SK-N-MC (cell line): ENCODE measurements at places on chromosomes 16 and 17.
A peak's percentile ranks its signal among the peaks of the same experiment; 100 is the strongest.

DNA sequence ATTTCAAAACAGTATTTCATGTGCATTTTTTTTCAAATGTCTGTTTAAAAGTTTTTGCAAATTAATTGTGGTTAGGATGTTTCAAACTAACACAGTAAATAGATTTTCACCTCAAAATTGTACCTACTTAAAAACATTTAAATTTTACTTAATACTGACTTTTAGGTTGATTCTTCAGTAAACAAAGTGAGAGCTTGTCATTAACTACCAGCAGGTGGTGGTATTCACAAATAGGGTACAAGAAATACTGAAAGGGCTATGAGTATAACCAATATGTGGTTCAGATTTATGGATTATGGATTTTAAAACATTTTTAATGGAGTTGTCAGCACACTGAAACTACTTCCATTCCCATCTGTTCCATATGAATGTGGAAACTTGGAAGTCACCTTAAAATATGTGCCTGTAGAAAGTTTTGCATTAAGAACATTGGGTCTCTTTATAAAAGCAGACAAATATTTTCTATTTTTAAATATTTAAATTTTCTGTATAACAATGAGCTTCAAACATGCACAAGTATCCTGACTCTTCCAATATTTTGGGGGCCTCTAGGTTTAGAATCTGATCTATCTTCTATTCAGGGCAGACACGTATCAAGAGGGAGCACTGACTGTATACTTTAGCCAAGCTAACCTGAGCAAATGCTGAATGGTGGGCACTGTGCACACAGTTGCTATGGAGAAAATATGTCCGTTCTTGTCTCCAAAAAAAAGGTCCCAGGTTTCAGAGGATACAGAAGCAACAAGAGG is 155.6 kb downstream of the SNX11 start:
- no peak for DNase-seq

GRCh38 chr16:31273676-31274075 is 13.9 kb downstream of the ITGAM start:
- DNase-seq = no peak

- no peak for DNase-seq
Measured at GRCh38 chr17:17757391-17757791, 76.1 kb downstream of the RAI1 start.

GRCh38 chr17:78434455-78435329 is 56.2 kb downstream of the PGS1 start:
- no peak for DNase-seq

- DNase-seq = peak; percentile 84
Measured at GRCh38 chr17:66200685-66201092, 8.8 kb upstream of the CEP112 start.

DNA sequence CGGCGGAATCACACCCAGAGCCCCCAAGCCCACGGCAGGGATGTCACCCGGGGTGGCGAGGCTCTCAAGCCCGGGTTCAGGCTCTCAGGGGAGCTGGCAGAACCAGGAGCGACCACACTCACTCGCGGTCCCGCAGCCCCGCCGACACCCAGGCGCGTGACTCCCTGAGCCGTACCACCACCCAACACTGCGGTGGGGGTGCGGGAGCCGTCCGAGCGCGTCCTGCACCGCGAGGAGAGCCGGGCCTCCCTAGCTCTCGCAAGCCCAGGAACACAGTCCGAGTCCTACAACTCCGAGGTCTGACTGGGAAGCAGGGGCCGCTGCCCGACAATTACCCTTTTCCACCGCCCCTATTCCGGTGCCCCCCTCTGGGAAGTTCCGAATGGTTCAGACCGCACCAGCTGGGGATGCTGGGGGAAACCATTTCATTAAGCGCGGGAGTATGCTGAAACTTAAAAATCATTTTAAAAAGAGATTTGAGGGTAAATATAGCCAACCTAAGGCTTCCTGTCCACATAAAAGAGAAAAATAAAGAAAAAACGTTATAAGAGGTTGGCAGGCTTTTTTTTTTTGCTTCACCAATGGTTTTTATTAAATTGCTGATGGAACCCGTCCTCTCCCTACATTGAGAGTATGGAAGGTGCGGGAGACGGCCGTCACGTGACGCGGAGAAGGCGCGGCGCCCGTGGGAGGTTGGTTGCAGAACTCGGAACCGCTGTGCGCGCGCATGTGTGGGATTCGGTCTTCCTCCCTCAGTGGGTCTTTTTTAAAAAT is at the start of gene FLCN:
FLCN (minus strand) TSS at position 143 of the 774 bp plus-strand sequence. CDS start 9,031 bp downstream, outside the sequence.
- peak; percentile 57 for DNase-seq

DNA sequence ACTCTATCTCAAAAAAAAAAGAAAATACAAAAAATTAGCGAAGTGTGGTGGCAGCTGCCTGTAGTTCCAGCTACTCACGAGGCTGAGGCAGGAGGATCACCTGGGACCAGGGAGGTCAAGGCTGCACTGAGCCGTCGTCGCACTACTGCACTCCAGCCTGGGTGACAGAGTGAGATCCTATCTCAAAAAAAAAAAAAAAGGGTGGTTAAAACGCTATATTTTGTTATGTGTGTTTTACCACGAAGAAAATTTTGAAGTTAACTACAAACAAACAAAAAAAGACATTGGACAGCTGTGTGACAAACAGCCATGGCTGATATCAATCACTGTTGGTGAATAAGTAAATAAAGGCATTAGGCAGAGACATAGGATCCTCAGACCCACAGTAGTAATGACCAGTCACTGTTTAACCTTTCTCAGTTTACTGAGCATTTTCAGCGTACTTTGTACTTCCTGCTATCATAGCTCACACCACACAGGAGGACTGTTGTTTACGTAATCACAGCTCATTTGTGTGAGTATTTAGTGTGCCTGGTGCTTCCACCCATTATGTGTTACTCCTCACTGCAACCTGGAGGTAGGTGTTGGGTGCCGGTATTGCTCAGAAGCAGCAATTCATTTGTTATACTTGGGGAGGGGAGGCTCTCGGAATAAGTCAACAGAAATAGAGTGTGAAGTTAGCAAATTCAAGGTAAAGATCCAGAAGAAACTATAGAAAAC is 55.4 kb downstream of the COPRS start:
- DNase-seq = no peak

DNA sequence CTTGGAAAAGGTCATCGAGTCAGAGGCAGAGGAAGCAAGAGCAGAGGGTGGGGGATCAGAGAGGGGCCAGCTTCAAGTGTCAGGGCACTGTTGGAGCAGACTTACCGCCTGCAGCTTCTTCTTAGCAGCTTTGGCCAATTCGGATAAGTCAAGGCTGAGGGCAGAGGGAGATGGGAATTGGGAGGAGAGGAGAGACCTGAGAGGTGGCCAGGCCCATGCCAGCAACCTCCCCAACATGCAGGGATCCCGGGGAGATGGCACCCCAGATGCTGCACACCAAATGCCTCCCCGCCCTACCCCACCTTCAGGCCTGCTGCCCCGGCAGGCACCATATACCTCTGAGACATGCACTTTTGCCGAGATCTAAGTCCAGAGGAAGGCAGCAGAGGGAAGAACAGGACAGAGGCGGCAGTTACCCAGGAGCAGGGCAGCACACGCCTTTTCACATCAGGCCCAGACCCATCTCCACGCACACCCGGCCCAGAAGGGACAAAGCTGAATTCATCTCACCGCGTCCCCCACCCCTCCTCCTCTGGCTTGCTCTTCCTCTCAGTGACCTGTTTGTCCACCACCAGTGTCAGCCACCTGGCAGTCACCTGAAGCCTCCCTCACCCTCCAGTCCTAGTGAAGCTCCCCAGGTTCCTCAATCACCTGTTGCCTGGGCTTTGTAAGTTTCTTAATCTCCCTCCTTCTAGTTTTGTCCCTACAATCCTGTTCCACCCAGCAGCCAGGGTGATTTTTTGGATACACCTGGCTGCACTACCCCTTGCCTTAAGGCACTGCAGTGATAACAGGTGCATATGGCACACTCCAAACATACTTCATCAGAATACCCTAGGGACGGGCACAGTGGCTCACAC is 10.4 kb downstream of the TP53I13 start:
- no peak for DNase-seq

DNA sequence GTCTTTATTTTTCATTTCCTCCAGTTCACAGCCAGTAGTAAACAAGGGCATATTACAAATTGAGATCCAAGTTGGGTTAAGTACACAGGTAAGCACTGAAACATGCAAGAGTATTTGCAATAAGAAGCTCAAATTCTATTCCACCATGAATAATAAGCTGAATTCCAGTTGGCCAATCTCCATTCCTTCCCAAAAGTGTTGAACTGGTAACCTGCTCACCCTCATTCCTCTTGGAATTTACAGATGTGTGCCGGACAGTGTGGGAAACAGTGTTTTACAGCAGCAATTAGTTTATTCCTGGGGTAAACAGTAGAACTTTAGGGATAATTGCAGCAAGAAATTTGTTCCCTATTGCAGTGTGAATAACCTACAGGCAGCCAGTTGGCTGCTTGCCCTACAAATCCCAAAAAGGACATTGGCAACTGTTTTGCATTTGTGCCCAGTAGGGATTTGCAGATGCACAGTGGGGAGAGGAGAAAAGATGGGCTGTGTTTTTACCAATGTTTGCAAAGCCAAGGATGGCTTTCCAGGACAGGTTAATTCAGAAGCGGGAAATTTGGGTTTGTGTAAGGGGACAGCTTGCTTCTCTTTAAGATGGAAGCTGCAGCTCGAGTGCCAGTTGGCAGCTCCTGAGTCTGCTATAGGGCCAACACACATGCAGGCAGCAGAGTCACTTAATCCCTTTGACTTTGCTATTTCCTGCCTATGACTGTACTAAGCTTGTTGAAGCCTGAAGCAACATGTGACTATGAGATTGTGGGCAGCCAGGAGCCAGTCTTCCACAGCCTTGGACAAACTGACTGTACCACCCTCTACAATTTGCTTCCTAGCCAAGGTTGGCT is 318.9 kb downstream of the MAP2K6 start:
- no peak for DNase-seq

- no peak for DNase-seq
Measured at GRCh38 chr16:50644729-50645128, 36.4 kb downstream of the SNX20 start.

DNA sequence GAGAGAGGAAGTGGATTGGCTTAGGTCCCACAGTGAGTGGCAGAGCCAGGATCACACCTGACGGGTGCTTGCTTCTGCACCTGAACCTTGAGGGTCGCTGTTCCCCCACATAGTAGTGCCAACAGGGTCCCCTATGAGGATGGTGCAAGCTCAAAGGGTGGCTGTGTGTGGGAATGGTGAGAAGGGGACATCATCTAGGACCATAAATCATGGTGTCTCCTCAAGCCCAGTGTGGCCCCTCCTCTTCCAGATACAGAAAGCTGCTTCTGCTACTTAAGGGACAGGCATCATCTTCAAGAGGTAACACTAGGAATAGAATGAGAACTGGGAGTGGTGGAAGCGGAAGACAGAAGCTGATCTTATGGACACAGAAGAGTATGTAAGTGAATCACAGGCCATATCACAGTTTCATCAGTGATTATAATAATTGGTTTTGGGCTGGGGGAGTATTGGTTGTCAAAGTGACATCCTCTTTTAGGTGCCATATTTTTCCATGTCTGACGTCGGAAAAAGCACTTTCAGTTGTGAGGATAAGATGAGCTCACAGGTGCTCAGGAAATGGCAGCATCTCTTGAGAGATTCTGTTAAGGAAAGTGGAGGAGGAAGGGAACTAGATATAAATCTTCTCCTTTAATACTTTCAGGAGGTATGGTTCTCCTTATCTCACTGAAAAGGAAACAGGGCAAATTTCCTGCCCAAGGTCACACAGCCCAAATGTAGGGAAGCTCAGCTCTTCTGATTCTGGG is 83.2 kb upstream of the HNF1B start:
- no peak for DNase-seq

- no peak for DNase-seq
Measured at GRCh38 chr16:87570938-87571867, 31.1 kb upstream of the JPH3 start.

DNA sequence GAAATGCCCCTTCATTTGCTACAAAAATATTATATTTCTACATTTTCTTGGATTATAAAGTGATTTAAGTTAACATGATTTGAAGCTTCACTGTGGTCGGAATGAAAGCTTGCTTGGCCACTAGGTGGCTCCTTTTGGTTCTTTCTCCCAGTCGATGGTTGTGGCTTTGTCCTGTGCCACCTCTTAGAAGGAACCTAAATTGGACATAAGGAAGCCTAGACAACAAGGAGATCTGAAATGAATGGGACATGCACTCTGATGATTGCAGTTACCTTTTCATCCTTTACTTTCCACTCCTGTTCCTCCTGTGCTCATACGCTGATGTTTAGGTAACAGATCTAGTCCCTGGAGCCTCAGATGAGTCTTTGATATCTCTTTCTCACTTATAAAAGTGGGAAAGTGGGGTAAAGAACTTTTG is 39.2 kb downstream of the FTO start:
- no peak for DNase-seq

- DNase-seq = peak; percentile 79
Measured at GRCh38 chr16:10971560-10971961, 27.2 kb downstream of the CLEC16A start.

DNA sequence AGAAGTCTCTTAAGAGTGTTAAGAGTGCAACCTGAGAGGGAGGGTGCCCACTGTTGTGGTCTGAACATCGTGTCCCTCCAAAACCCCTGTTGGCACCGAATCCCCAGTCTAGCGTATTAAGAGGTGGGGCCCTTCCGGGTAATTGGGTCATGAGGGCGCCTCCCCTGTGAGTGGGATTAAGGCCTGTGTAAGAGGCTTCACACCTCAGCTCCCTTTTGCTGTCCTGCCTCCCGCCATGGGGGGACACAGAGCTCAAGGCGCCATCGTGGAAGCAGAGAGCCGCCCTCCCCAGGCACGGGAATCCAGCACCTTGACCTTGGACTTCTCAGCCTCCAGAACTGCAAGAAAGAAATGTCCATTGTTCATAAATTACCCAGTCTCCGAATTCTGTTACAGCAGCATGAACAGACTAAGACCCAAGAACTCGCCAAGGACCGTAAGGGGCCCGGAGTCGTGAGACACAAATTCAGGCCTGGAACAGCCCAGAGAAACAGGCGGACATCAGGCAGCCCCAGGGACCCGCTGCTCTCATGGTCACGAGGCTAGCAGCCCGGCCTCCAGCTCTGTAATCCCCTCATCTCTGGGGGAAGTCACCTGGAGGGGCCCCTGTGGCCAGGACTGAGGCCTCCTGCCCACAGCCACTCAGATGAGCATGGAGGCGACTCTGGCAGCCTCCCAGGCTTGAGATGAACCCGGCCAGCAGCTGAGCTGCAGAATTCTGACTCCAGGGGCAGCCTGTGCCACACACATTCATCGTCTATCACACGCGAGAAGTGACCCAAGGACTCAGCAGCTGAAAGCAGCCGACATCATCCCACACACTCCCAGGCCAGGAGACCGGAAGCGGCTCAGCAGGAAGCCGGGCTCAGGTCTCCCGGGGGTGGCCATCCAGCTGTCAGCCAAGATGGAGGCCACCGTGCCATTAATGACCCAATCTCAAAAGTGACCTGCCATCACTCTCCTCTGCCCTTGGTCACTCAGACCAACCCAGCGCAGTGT is 12.8 kb upstream of the CHMP6 start:
- no peak for DNase-seq

DNA sequence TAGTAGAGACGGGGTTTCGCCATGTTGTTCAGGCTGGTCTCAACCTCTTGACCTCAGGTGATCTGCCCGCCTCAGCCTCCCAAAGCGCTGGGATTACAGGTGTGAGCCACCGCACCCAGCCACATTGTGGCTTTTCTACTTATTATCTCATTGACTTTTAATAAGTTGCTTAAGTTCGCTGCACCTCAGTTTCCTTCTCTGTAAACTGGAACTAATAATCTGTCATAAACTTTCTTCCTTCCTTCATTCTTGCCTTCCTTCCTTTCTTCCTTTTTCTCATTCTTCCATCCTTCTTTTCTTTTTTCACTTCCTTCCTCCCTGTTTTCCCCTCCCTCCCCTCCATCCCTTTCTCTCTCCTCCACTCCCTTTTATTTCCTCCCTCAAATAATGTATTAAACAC is 192.2 kb downstream of the MAF start:
- no peak for DNase-seq
